ENCODE measurements at places on chromosomes 12 and 14.

GRCh38 chr14:54807881-54808280 lies 94.7 kb downstream of the GCH1 start:
- DNase-seq = no peak

- no peak for DNase-seq
These were observed 28.3 kb downstream of the DYNC1H1 start for GRCh38 chr14:101992708-101993107.

GRCh38 chr14:32374155-32374554 lies 45.1 kb downstream of the AKAP6 start:
- no peak for DNase-seq

DNA sequence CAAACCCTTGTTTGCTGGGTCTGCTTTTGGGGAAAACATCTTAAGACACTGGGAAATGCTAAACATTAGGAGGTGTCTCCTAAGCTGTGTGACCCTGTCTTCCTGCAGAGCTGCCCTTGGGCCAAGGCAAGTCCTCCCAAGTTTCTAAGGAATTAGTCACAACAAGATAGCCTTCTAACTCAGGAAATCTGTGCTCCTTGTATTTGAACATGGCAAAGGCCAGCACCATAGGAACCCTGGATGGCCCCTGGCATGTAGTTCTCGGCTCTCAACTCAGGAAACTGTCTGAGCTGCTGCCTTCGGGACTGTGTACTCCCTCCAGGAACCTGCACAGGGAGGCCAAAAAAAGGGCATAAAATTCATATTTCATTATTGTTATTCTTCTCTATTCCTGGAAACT lies 37.6 kb upstream of the LTBP2 start:
- no peak for DNase-seq

- DNase-seq = no peak
These were observed 31.6 kb upstream of the RIN3 start for GRCh38 chr14:92481811-92482555.

DNA sequence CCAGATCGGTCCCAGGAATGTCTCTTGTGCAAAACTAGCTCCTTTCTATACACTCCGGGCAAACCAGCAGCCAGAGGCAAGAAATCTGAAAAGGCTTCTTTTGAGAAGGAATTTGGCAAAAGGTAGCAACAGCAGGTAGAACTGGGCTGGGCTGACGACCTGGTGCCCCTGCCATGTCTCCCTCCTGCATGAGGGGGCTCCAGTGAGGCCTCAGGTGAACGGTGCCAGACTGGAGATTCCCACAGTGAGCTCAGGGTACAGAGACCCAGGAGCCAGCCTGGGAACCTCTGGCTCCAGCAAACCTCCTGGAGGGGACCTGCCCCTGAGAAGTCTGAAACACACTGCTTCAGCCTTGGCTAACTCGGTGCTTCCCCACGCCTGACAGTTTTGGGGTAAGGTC lies 10.8 kb downstream of the ITPK1 start:
- no peak for DNase-seq

GRCh38 chr12:55671746-55672145 lies 35.1 kb downstream of the OR10P1 start:
- no peak for DNase-seq

GRCh38 chr14:88064841-88065240 lies 59.9 kb downstream of the GPR65 start:
- DNase-seq = no peak

DNA sequence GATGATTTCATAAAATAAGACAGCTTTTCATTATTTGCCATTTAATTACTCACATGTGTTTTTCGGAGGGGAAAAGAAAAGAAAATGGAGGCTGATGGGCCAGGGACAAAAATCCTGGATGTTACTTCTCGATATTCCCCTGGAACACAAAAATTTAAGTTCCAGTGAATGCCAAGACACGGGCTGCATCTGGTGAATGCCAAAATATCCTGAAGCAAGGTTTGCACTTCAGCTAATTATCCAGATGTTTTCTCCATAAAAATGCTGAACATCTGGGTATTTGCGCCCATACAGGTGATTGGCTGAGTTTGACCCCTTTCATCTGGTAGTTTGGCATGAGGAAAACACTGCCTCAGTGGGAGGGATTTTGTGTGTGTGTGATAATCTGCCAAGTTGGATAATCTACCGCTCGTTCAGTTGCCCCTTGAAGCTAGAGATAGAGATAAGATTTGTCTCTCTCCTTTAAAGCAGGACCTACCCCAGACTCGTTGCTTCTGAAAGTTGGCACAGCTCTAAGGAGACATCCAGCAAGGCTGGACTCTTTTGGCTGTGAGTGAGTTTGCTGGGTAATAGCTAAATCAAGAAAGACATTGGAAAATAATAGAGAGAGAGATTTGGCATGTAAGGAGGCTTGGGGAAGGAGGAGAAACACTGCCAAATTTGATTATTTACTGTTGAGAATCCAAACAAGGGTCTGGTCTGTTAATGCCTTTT lies 390.0 kb downstream of the EGLN3 start:
- no peak for DNase-seq

DNA sequence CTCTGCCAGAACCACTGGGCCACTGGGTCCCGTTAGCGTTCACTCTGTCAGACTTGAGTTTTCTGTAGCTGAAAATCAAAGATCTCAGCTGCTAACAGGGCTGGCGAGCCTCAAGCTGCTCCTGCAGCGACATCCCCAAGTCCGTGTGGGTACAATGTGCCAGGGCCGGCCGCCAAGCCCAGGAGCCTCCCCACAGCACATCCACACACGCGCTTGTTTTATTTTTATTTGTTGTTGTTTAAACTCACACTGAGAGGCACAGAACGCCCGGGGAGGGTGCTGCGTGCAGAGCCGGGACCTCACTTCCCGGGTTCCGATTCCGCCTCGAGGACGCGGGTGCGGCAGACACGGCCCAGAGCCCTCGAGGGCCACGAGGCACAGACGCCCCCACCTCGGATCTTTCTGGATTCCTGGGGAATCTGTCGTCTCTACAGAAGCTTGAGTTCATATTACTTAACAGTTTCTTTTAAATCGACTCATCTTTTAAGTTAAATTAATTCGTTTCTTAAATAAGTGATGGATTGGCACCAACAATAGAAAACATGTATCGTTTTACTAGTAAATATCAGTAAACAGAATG lies 9.3 kb downstream of the GALNT9 start:
- no peak for DNase-seq

- no peak for DNase-seq
These were observed 40.3 kb downstream of the CMKLR1 start for GRCh38 chr12:108298761-108299275.

GRCh38 chr12:12870465-12870864 lies 20.9 kb upstream of the GPRC5A start:
- no peak for DNase-seq

DNA sequence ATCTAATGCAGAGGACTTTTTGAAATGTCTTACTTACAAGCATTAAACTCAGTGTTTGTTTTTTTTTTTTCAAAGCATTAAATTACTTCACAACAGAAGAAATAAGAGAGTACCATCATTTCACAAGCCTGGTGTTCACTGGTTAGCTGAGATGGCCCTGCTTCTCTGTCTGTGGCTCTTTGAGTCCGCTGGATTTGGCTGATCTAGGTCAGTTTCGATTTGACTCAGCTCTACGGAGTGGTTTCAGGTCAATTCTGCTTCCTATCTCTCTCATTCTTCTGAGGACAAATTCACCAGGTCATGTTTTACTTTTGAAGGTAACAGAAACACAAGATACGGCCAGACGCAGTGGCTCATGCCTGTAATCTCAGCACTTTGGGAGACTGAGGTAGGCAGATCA lies 1066.1 kb downstream of the FLRT2 start:
- no peak for DNase-seq

- DNase-seq = no peak
These were observed 157.1 kb upstream of the CCND2 start for GRCh38 chr12:4116251-4117111.

DNA sequence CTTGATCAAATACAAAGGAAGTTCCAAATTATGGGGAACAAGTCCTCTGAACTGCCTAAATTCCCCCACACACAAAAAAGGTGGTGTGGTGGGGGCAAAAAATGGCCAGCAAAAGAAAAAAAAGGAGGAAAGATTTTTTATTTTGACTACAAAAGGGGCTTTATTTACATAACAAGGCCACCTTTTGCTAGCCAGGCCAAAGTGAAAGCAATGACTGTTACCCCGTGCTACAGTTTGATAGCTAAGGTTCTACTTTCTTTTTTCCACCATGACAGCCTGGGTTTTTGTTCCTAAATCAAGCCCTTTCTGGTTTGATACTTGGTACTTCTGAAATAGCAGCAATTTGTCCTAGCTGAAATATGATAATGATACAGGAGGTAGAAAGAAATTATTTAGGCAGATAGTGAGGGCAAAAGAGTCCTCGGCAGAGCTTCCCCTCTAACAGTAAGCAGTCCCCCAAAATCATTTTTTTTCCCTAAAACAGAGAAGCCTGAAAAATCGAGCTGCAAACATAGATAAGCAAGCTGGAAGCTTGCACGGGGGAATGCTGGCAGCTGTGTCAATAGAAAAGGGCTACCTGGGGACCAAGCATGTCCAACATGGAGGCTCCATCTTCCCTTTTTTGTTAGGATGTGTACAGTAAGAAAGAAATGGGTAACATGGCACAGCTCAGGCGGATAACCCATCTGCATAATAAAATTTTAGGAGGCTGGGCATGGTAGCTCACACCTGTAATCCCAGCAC lies 8.9 kb upstream of the B4GALNT1 start:
- no peak for DNase-seq

GRCh38 chr12:116382686-116383530 lies 105.4 kb upstream of the MED13L start:
- DNase-seq = no peak

- DNase-seq = no peak
These were observed 16.1 kb downstream of the FSCB start for GRCh38 chr14:44490966-44491365.

DNA sequence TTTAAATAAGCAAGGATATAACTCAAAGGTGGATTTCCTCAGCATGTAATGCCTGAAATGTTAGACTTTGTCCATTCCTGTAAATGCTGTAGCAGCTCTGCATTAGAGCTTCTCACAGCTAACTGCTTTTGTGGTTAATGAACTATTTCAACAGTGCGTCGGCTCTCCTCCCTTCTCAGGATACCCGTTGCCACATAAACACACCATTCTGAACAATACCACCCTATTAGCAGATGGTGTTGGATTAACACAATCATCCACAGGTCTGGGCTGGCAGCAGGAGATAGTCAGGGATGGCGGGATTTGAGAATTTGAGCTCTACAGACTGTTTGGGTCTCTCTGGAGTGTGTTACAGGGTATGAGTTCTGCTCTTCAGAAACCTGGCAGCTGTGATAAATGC lies 33.5 kb upstream of the C12orf42 start:
- DNase-seq = no peak

DNA sequence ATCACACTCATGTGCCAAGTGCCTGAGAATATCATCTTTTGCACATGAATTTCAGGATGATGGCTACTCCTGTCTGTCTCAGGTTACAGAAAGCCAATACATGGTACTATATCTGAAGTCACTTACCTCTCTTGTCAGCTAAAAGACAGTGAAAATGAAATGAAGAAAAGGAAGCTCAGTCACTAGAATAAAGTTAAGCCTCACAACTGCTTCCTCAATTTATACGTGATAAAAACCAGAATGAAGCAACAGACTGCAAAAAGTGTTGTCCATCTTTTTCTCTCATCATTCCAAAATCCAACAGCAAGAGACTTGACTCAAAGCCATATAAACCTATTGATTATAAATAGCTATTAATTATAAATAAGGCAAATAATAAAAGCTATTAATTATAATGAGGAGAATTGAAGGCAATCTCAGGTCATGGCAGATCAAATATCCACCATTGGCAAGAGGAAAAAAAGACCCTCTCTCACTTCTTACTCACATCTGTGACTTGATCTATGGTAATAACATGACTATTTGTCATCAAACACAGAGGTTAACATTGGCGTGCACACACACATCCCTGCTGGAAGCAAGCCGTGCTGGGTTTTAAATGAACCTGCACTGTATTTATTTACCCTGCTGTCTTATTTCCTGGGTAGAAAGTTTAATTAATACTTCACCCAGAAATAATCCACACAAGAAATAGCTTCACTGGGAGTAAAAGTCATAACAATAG lies 10.0 kb downstream of the NIN start:
- DNase-seq = no peak

GRCh38 chr12:13539051-13539450 lies 342.5 kb downstream of the EMP1 start:
- no peak for DNase-seq

- no peak for DNase-seq
These were observed 89.7 kb upstream of the CCDC198 start for GRCh38 chr14:57583396-57583795.

- no peak for DNase-seq
These were observed 54.1 kb downstream of the BEGAIN start for GRCh38 chr14:100532906-100533655.

DNA sequence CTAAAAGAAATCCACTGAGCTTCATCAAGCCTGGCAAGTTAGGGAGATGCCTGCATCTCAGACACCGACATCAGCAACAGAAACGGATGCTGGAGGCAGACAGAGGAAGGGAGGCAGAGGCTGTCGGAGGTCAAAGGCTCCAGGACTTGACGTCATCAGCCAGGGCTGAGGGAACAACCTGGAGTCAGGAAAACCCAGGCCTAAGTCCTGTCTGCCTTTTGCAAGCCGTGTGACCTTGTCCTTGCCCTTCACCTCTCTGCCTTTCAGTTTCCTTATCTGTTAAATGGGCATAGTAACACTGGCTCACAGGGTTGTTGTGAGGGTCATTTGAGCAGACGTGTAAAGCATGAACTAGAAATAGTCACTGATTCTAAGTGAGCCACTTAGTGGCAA lies 194.2 kb downstream of the BCL11B start:
- no peak for DNase-seq

DNA sequence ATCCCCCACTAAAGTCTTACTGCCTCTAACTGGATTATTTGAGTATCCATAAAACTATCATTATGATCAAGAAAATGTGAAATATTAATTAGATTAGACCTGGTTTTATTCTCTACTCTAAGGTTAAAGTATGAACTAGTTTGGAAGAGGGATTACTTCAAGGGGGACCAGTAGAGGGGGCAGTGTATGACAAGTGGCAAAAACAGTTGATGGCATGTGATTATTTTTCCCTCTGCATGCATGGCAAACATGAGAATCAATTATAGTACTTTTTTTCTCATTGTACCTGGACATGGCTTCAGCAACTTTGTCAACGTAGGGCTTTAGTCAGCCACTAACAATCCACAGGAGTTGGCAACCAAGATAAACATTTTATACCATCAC lies 145.0 kb upstream of the SLC38A2 start:
- no peak for DNase-seq

DNA sequence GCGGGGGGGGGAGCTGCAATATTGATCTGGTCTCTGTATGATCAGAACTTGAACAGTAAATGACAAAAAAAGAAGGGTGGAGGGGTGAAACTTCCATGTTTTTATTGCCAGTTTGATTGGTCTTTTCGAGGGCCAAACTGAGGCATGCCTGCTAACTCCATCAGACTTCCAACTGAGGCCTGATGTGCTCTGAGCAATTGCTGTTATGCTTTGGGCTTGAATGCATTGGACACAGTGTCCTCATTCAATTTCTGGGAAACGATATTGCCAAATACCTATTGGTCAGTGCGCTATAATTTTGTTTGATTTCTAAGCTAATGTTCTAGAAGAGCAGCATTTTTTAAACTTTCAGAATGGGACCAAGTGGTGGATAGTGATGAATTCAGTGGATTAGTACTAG lies 2.1 kb upstream of the SLC38A2 start:
- no peak for DNase-seq

GRCh38 chr12:85424581-85425348 lies 144.7 kb downstream of the ALX1 start:
- DNase-seq = no peak

- no peak for DNase-seq
These were observed 246.1 kb downstream of the RBM19 start for GRCh38 chr12:113719911-113720591.

- DNase-seq = no peak
These were observed 263.2 kb upstream of the ATP2B1 start for GRCh38 chr12:89971880-89972279.

- no peak for DNase-seq
These were observed 31.0 kb downstream of the SAMD4A start for GRCh38 chr14:54597795-54598443.
